ENCODE measurements at places on chromosomes 5 and 9.

DNA sequence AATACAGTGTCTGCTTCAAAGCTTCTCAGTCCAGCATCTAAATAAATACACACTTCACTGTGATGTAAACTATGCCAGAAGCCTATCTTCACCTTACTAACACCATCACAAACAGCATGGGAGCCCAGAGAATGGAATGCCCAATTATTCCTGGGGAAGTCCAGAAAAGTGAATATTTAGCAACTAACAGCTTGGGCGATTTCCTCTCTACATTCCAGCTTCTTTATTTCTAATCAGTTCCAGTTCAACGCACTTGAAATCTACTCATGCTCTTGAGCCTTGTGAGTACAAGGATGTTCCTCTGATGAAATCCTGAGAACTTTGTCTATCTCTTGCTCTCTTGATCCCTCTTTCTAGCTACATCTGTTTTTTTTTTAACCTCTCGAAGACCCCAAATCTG is 100.4 kb upstream of the C9orf72 start:
- no peaks in the 10 kb centered on the region for H3K36me3 ChIP-seq
- no peak overlapping the region for H3K4me3 ChIP-seq
- H3K4me1 ChIP-seq = no peaks in the 10 kb centered on the region
- DNase-seq = no peak

DNA sequence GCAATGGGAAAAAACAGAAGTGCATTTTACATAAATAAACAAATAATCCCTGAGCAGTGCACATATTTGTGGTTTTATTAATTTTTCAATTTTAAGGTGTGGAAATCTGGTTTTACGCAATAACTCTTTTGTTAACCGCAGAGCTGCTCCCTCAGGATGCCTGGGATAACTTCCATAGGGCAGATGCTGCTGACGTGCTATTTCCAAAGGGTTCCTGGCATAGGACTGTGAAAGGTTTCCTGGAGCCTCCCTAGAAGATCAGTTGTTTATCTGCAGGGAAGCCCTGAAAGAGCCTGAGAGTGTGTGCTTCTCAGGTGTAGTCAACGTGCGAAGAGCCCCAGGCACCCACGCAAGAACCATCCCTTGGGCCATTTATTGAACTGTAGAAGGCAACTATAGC is 443.5 kb downstream of the PLK2 start:
- H3K27ac ChIP-seq = no peak overlapping the region
- DNase-seq = no peak
- no peak overlapping the region for H3K4me3 ChIP-seq

DNA sequence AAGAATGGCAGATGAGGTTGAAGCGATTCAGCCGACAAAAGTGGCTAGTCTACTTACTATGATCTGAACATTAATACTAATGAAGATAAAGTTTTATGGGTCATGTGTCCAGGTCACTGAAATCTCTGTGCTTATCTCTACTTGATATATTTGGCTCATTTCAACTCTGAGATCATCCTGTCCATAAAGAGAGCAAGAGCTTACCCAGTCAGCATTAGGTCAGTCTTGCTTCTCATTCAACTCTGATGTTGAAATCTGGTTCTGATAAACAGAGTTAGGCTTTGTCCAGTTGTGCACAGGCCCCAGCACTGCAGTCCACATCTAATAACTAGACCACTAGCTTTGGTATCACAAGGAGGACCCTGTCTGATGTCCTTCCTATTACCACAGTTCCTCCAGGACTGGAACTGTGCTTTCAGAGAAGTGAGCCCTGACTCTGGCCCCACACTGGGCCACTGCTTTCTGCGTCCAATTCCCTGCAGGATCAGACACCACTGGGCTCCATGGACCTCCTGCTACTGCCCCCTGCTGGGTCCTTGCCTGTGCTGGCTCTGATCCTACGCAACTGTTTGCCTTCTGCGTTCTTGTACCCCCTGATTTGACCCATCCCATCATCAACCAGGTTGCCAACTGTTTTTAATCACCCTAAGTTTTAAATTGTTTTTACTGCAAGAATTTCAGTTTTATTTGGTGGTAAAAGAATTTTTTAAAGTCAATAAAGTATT is 23.7 kb upstream of the FAM120A start:
- H3K36me3 ChIP-seq = peaks cover 5% of the 10 kb centered on the region
- no peaks in the 10 kb centered on the region for H3K4me1 ChIP-seq
- H3K27ac ChIP-seq = no peak overlapping the region
- no peak overlapping the region for H3K4me3 ChIP-seq

DNA sequence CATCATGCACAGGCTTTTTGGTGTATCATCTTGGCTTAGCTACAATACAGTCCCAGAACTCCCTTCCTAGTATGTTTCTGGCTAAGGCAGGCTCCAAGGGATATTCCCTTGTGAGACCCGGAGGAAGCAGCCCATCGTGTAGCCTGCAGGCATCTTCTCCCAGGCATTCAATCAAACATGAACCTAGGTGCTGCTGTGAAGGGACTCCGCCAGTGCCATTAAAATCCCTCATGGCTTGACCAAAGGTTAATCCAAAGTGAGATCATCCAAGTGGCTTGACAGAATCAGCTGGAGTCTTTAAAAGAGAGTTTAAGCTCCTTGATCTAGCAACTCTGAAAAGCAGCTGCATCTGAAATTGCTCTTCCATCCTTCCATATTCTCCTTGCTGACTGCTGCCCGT is 333.9 kb downstream of the DIRAS2 start:
- no peak overlapping the region for H3K4me3 ChIP-seq
- H3K4me1 ChIP-seq = peaks cover 4% of the 10 kb centered on the region
- no peak overlapping the region for H3K27ac ChIP-seq
- H3K36me3 ChIP-seq = no peaks in the 10 kb centered on the region
- H3K27me3 ChIP-seq = peaks cover 16% of the 10 kb centered on the region

- H3K4me1 ChIP-seq = no peaks in the 10 kb centered on the region
- no peak overlapping the region for H3K4me3 ChIP-seq
- peaks cover 31% of the 10 kb centered on the region for H3K36me3 ChIP-seq
- H3K27me3 ChIP-seq = no peaks in the 10 kb centered on the region
Measured at GRCh38 chr9:136418182-136419091, 8.0 kb downstream of the PMPCA start.

DNA sequence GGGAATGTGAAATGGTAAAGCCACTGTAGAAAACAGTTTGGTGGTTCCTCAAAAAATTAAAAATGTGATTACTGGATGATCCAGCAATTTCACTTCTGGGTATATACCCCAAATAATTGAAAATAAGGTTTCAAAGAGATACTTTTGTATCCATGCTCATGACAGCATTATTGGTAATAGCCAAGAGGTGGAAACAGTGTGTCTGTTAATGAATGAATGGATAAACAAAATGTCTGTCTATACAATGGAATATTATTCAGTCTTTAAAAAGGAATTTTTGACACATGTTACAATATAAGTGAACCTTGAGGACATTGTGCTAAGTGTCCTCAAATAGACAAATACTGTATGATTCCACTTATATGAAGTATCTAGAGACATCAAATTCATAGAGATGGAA is 40.1 kb downstream of the NUP214 start:
- H3K4me1 ChIP-seq = no peaks in the 10 kb centered on the region
- peaks cover 25% of the 10 kb centered on the region for H3K36me3 ChIP-seq
- no peak for DNase-seq

DNA sequence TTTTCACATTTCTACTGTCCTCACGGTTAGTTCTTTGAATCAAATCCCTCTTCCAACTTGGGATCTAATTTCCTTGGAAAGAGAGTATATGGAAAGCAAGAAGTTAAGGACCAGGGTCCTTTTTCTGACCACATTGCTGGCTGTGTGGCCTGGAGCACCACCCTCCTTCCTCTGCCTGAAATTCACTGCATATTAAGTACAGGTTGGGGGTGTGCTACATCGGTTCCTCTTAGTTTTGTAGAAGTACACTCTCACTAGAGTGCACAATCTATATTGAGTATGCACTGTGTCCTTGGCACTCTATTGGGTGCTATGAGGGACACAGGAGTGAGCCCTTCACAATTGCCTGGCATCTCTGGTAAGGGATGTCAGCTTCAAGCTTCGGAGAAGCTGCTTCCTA is 53.8 kb upstream of the KLF9 start:
- peaks cover 4% of the 10 kb centered on the region for H3K27me3 ChIP-seq
- H3K27ac ChIP-seq = no peak overlapping the region
- no peaks in the 10 kb centered on the region for H3K36me3 ChIP-seq
- DNase-seq = no peak
- peaks cover 2% of the 10 kb centered on the region for H3K4me1 ChIP-seq

DNA sequence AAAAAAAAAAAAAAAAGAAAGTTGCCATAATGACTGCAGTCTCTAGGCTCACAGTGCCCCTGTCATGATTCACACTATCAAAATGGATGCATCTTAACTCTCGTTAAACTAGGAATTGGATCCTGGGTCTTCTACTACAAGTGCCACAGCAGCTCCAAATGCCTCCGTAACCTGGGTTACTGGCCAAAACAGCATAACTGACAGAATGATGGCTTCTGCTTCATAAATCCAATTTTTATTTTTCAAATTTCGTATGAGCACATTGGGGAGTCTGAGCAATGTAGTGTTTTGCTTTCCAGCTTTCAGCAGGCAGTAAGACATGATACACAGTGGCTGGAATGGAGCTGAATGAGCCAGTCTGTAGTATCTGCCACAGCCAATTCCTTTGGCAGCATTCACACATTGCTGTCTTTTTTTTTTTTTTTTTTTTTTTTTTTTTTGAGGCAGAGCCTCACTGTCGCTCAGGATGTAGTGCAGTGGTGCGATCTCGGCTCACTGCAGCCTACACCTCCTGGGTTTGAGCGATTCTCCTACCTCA is 36.0 kb upstream of the NPM1 start:
- H3K27me3 ChIP-seq = peaks cover 4% of the 10 kb centered on the region
- H3K4me3 ChIP-seq = no peak overlapping the region
- DNase-seq = no peak
- H3K27ac ChIP-seq = no peak overlapping the region
- H3K4me1 ChIP-seq = peaks cover 2% of the 10 kb centered on the region

GRCh38 chr9:127105805-127106465 is 16.5 kb downstream of the ANGPTL2 start:
- no peak overlapping the region for H3K27ac ChIP-seq
- H3K27me3 ChIP-seq = no peaks in the 10 kb centered on the region
- H3K4me1 ChIP-seq = no peaks in the 10 kb centered on the region
- peaks cover 21% of the 10 kb centered on the region for H3K36me3 ChIP-seq

- H3K27me3 ChIP-seq = peaks cover 4% of the 10 kb centered on the region
- no peaks in the 10 kb centered on the region for H3K4me1 ChIP-seq
- no peak for DNase-seq
- no peaks in the 10 kb centered on the region for H3K36me3 ChIP-seq
- H3K4me3 ChIP-seq = no peak overlapping the region
Measured at GRCh38 chr5:87423755-87424154, 11.0 kb upstream of the CCNH start.

DNA sequence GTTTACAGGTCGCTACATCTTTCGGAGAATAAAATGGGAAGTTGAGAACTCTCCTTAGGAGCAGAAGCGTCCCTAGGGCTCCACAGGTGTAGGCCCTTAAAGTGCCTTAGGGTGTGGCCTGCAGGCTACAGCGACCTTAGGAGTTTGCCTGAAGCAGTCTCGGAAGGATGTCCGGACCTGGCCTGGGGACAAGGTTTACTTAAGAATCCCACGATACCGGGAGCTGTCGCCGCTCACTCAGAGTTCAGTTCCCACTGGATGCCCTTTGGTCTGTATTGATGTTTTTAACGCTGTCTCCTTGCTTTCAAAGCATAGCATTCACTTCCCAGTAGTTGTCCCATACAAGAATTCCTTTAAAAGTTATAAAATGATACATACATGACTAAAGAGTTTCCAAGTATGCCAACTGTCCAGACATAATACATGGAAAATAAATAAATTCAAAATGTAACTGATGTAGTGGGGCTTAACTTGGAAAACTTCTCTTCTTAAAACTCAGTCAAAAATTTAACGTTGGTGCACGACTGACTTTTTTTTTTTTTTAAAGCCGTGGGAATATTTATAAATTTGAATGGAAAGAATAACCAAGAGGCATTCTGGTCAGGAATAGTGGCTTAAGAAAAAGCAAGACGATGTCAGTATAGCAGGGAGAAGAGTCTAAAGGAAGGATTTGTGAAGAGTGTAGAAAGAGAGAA is 848 bp downstream of the RAD50 start:
- H3K27ac ChIP-seq = peak overlapping the region; percentile 97
- H3K36me3 ChIP-seq = no peaks in the 10 kb centered on the region
- H3K27me3 ChIP-seq = no peaks in the 10 kb centered on the region
- peak; percentile 7 for DNase-seq
- peaks cover 3% of the 10 kb centered on the region for H3K4me1 ChIP-seq
- H3K4me3 ChIP-seq = peak overlapping the region; percentile 96

GRCh38 chr5:78547183-78547582 is 101.4 kb downstream of the LHFPL2 start:
- no peaks in the 10 kb centered on the region for H3K27me3 ChIP-seq
- H3K4me1 ChIP-seq = peaks cover 9% of the 10 kb centered on the region
- no peak overlapping the region for H3K4me3 ChIP-seq
- no peak overlapping the region for H3K27ac ChIP-seq
- H3K36me3 ChIP-seq = peaks cover 7% of the 10 kb centered on the region

DNA sequence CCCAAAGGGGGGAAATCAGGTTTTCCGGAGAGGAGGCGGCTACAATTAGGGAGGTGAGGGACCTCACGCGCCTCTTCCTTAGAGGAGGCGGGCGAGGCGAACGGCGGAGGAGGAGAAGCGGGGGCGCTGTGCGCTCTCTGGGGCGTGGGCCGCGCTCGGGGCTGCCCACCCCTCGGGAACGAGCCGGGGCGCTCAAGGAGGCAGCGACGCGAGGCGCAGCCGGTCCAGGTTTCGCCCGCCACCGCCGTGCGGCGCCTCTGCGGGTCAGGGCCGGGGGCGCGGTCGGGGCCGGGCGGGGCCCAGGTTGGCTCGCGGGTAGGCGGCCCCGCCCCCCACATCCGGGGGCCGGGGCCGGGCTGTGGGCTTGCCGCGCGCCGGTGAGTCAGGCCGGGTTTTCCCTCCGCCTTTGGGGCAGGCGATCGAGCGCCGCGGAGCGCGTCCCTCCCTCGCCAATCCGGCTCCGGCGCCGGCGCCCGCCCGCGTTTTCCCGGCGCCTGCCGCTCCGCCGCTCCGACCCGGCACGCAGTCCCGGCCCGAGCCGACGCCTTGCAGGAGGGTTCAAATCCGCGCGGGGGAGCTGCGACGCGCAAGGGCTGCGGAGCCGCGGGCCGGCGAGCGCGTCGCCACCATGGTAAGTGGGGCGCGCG is at the start of gene N4BP3:
Gene N4BP3 (plus strand): TSS at position 392 of the 647 bp plus-strand sequence. CDS start 6,052 bp downstream, outside the sequence.
- peak; percentile 80 for DNase-seq
- no peaks in the 10 kb centered on the region for H3K27me3 ChIP-seq
- H3K4me3 ChIP-seq = peak within 1 kb of the TSS; percentile 98
- peaks cover 40% of the 10 kb centered on the region for H3K4me1 ChIP-seq
- H3K36me3 ChIP-seq = peaks cover 2% of the 10 kb centered on the region

- H3K27me3 ChIP-seq = no peaks in the 10 kb centered on the region
- peaks cover 3% of the 10 kb centered on the region for H3K36me3 ChIP-seq
- no peak overlapping the region for H3K27ac ChIP-seq
- no peak for DNase-seq
Measured at GRCh38 chr5:138954257-138955012, 79.3 kb upstream of the LRRTM2 start.

DNA sequence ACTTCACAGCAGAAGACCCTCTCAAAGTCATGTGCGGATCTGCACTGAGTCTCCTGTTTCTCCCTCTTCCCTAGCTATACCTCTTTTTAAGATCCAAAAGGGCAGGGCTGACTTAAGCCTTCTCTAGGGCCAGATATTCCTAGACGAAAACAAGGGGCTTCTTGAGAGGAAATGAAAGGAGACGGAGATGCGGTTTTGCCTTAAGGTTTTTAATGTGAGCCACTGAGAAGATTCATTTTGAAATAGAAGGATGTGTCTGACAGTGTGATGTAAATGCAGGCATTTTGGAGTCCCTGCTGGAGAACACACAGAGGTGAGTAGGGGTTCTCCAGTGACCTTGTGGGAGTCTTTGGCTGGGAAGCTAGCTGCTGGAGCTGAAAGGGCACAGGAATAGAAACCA is 15.6 kb upstream of the IL12B start:
- H3K27ac ChIP-seq = peak overlapping the region; percentile 21
- peaks cover 42% of the 10 kb centered on the region for H3K4me1 ChIP-seq
- H3K4me3 ChIP-seq = peak overlapping the region; percentile 46
- H3K27me3 ChIP-seq = no peaks in the 10 kb centered on the region
- no peak for DNase-seq
- peaks cover 16% of the 10 kb centered on the region for H3K36me3 ChIP-seq

Measured in memory B cell (primary cell).